ENCODE measurements at places on chromosomes 7 and 10.
A peak's percentile ranks its signal among the peaks of the same experiment; 100 is the strongest.

DNA sequence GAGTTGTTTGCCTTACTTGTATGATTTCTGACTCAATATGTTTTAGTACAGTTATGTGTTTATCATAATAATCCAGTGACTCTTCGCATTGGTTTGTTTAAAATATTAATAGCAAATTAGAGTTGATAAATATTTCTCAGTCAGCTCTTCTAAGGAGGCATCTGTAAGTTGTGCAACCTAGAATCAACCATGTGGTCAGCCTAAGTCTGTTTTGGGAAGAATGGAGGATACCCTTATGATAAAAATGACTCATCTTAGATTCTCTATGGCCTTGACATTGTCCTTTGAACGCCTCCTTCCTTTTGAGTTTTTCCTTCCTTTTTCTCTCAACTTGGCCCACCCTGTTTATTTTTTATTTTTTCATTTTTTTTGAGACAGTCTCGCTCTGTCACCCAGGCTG, 18.8 kb downstream of the DNAJC9 start:
- no peak for DNase-seq

- DNase-seq: no peak
Observed at GRCh38 chr10:10791869-10792268, 225.8 kb upstream of the CELF2 start.

- DNase-seq: no peak
Observed at GRCh38 chr10:118101501-118101900, 54.8 kb upstream of the RAB11FIP2 start.

DNA sequence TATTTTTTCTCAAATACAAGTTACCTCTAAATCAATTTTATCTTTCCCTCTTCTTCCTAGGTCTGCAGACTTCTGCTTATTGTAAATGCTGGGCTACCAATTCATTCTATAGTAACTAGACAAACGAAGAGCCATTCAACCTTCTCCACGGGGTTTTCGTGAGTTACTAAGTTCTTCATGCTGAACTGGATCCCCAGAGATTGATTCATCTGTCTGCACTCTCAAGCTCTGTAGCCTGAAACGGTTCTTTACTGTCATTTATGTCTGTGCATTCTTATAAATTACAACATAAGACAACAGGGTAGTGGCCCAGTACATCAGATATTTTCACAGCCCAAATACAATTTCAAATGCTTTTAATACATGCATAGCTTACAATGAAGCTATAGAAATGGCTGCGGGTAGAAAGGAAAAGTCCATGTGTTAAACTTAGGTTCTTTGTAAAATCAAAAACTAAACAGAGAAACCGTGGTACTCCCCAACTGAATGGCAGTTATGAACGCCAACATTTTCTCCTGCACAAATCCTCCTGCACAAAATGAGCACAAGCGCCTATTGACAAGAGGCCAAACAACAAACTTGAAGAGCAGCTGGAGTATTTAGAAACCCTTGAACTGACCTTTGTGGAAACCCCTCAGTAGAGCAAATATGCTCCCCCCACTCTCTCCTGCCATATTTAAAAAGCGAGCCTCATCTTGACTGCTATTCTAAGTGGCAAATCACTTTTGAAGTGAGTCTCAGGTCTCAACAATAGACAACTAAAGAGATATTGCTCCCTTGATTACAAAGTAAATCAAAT, 20.7 kb downstream of the LAMB1 start:
- DNase-seq: no peak

- DNase-seq: no peak
Observed at GRCh38 chr7:20737840-20738448, 48.7 kb downstream of the SP8 start.

- no peak for DNase-seq
Observed at GRCh38 chr7:102117743-102118142, 168.9 kb upstream of the SH2B2 start.

- DNase-seq: no peak
Observed at GRCh38 chr10:35855155-35855947, 213.3 kb upstream of the FZD8 start.

GRCh38 chr10:25849988-25850387, 84.0 kb upstream of the MYO3A start:
- no peak for DNase-seq

GRCh38 chr10:105681051-105681450, 1040.0 kb downstream of the SORCS3 start:
- DNase-seq: no peak

DNA sequence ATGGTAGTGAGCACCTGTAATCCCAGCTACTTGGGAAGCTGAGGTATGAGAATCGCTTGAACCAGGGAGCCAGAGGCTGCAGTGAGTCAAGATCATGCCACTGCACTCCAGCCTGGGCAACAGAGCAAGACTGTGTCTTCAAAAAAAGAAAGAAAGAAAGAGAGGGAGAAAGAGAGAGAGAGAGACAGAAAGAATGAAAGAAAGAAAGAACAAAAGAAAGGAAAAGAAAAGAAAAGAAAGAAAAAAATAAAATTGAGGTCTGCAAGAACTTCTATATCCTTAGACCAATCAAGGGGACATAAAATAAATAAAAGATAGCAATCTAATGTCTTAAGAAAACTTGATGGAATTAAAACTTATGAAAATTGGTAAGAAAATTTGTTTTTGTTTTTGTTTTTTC, 34.9 kb upstream of the PARD3 start:
- DNase-seq: no peak

DNA sequence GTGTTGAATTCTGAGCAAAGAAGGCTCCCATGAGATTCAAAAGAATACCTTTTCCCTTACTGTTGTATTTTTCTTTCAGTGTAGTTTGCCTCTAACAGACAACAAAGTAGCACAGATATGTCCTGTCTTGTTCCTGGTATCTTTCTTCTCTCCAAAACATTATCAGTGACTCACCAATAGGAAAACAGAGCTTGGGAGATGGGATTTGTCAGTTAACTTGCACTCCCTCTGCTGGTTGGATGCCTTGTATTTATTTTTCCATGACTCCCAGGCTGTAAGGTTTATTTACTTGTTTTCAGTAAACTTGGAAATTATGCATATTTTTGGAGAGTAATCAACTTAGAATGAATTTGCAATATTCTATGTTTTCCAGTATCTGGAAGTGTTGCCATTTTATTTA, 129.7 kb downstream of the SAMD9 start:
- DNase-seq: peak; percentile 6

- no peak for DNase-seq
Observed at GRCh38 chr7:132354527-132354926, 221.7 kb downstream of the PLXNA4 start.

GRCh38 chr7:112638675-112639400, 151.4 kb downstream of the TMEM168 start:
- DNase-seq: no peak

- DNase-seq: no peak
Observed at GRCh38 chr7:77450054-77450453, 33.9 kb upstream of the GSAP start.

DNA sequence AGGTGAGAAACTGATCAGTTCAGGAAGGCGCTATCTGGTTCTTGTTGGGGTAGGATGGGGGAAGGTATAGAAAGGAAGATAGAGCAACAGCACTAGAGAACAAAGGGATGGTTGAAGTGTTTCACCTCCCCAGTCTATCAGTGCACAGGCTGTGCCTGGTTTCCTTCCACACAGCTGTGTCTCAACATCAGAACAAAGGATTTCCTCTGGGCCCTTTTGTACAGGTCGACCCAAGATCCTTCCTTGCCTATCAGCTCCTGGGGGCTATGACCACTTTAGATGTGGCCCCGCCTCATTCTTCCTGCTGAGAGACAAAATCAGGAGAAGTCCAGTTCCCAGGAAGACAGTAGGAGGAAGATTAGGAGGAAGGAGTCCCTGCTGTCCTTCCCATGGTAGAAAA, 65.6 kb downstream of the NAMPT start:
- no peak for DNase-seq

GRCh38 chr7:113004726-113005454, 81.7 kb downstream of the GPR85 start:
- no peak for DNase-seq

DNA sequence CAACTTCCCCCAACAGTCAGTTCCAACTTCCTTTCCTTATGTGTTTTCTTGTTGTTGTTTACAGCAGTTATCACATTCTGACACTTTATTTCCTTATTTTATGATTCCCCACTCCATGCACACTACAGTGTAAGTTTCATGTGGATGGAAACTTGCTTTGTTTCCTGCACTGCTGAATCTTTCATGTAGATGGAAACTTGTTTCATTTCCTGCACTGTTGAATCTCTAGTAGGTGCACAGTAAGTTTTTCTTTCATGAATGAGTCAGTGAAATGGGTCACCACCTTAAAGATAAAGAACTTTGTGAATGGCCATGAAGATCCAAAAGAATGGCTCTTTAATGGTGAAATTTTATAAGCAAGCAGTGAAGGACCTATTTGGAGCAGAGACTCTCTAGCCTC, 61.4 kb downstream of the SHOC2 start:
- DNase-seq: no peak
